Smooth muscle cell of the pulmonary artery (primary cell): ENCODE measurements at places on chromosomes 3 and 15. TPM values are rescaled to one million over a fixed set of nuclear protein-coding genes. Genes with fewer than 3 reads are reported as not detected.

CFAP20DC gene
- 1.6 and 3.1 TPM in 2 replicates for total RNA-seq

LSMEM2 gene
- not detected in 2 replicates for total RNA-seq

MEIS2 gene
- 80.3 and 82.2 TPM in 2 replicates for total RNA-seq

CYP19A1 gene
- 0.23 and 0.72 TPM in 2 replicates for total RNA-seq

SERP1 gene
- total RNA-seq = 131 and 171 TPM in 2 replicates

CLDN18 gene
- total RNA-seq = not detected in 2 replicates

LINGO1 gene
- 0.13 and 0.33 TPM in 2 replicates for total RNA-seq

SPSB4 gene
- total RNA-seq = not detected in 2 replicates
